HEK293T (cell line): ENCODE measurements at places on chromosomes 11 and 22.

GRCh38 chr22:40376149-40376548, 5.8 kb downstream of the SGSM3 start:
- DNase-seq, result no peak

- DNase-seq, result no peak
Measured at GRCh38 chr11:80297858-80298632, 857.2 kb upstream of the TENM4 start.

DNA sequence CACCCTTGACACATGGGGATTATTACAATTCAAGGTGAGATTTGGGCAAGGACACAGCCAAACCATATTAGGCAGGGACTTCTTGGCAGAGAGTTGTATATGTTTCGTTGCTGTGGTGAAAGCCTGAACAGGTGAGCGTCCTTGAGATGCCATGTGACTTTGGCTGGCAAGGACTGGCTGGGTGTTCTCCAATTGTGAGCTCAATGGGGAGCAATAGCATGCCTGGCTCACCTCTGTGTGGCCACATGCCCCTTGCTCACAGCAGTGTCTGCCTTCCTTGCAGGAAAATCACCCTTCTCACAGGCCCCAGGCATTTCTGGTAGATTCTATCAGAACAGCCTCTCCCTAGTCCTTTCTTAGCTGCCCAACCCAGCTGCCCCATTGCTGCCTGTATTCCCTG, 105.5 kb downstream of the PARVA start:
- no peak for DNase-seq

DNA sequence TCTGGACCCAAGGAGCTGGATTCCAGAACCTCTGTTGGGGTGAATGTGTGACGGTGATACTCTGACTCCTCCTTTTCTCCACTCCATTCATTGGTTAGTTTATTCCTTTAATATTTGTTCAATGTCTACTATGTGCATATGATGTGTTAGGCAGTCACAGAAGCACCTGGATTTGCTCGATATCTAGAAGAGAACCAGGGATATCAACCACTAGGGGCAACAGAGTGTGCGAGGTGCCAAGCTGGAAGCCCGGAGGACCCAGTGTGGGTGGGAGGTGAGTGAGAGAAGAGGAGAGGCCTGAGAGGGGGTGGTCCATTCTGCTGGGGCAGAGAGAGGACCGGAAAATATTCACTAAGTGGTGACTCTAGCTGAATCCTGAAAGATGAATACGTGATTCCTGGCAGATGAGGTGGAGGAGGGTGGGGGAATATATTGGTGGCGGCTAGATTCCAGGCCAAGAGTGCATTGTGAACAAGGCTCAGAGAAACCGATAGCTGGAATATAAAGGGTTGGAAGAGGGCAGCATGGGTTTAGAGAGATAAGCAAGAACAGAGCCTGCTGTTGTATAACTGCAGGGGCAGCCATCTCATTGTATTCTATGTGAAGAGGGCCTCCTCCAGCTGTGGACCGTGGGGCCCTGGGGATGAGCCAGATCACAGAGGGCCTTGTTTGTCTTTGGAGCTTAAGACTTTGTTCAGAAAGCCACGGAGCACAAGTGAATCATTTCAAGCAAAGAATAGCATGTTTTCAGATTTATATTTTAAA, 6.9 kb upstream of the TIMP3 start:
- DNase-seq, result no peak

DNA sequence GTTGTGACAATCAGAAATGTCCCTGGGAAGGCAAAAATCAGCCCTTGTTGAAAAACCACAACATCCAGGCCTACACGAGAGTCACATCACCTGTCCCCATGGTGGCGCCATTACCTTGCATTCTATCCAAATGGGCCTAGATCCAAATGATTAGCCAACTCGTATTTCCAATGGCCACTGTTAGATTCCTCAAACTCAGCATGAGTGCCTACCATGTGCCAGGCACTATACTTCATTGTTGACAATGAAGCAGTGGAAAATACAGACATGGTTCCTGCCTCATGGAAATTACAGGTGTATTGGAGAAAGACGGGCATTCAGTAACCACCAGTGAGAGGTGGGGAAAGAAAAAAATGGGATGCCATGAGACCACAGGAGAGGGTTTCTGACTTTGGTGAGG, 29.8 kb upstream of the CREB3L1 start:
- no peak for DNase-seq
